ENCODE measurements at places on chromosomes 3 and 15.

DNA sequence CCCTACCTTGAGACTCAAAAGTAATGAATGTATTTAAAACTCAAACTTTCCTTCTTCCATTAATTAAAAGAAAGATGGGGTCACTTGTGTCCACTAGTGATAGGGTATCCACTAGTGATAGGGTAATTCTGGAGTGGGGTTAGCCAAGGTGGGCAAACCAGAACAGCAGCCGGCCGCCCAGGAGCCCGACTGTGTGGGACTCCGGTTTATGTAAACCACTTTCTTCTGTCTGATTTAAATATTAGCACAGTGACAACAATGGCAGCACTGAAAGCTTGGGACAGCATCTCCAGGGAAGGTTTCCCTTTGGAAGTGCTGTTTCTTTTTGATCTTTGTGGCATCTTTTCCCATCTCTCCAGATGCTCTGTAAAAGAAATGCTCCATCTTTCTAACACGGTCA, 722 bp downstream of the MYZAP start:
- no peak for DNase-seq

GRCh38 chr3:135771760-135772159, 193.8 kb upstream of the PPP2R3A start:
- no peak for DNase-seq

- no peak for DNase-seq
Measured at GRCh38 chr3:106135451-106136160, 266.8 kb upstream of the CBLB start.

- no peak for DNase-seq
Measured at GRCh38 chr3:142134799-142135325, 14.5 kb downstream of the TFDP2 start.

GRCh38 chr3:197309528-197310361, 11.3 kb upstream of the DLG1 start:
- no peak for DNase-seq

- no peak for DNase-seq
Measured at GRCh38 chr3:123833398-123833785, 50.7 kb downstream of the MYLK start.

GRCh38 chr3:30614943-30615342, 8.5 kb downstream of the TGFBR2 start:
- no peak for DNase-seq

GRCh38 chr15:65993762-65994161, 124.5 kb downstream of the RAB11A start:
- no peak for DNase-seq

DNA sequence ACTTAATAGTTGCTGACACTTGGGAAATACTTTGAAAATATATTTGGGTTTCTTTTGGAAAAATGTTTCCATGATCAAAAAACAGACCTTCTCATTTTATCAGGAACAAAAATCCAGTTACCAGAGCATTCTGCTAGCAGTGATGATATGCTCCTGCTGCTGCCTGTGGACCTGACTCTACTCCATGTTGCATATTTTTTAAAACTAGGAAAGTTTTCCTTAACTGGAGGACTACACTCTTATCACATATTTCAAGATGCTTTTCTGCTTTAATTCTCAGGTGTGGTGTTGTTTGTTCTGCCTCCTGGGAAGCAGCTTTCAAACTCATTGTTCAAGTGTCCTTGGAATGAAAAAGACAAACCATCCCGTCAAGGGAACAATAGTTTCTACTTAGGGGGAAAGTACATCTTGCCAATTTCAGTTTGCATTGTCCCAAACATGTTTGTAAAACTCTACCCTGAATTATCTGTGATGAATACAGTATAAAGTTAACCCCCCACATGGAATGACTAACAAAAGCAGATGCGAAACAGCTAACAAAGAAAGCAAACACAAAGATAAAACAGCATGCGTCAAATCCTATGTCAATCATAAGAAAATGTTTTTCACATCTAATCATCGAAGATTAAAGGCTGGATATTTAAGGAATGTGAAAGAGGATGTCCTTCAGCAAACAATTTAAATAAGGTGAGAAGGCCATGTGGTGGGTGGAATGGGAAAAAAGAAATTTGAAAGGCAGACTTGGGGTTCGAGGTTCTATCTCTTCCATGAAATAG, 40.1 kb upstream of the PSMD6 start:
- DNase-seq = no peak

DNA sequence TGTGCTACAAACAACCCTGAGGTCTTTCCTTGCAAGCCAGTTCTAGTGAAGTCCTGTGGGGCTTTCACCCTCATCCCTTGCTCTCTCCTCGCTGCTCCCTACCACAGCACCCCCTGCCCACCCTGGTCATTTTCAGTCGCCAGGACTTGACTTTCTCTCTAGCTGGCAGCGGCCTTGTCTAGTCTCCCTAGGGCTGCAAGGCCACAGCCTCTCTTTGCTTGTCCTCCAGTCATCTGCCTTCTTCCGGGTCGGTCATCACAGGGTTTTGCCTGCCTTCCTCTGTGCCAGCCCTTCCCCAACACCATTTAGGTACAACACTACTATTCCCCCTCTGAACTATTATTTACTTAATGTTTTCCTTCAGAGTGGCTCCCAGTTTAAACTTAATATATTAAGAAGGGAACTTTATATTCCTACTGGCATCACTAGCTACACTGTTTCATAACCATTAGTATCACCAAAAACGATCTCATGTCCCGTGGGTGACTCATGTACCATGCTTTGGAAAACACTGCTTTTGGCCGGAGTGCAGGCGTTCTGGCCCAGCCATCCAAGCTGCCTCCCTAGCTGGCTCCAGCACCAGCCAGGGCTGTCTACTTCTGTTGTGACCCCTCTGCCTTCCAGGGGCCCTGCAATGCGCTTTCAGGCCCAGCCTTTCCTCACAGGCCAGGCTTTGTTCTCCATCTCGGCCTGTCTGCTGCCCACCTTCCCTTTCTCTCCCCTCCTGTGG, 21.4 kb downstream of the FAH start:
- no peak for DNase-seq

- no peak for DNase-seq
Measured at GRCh38 chr3:182905623-182906022, 74.7 kb downstream of the DCUN1D1 start.

- no peak for DNase-seq
Measured at GRCh38 chr3:17094551-17094950, 209.8 kb downstream of the PLCL2 start.

GRCh38 chr3:148255981-148256969, 441.4 kb upstream of the AGTR1 start:
- DNase-seq = no peak

DNA sequence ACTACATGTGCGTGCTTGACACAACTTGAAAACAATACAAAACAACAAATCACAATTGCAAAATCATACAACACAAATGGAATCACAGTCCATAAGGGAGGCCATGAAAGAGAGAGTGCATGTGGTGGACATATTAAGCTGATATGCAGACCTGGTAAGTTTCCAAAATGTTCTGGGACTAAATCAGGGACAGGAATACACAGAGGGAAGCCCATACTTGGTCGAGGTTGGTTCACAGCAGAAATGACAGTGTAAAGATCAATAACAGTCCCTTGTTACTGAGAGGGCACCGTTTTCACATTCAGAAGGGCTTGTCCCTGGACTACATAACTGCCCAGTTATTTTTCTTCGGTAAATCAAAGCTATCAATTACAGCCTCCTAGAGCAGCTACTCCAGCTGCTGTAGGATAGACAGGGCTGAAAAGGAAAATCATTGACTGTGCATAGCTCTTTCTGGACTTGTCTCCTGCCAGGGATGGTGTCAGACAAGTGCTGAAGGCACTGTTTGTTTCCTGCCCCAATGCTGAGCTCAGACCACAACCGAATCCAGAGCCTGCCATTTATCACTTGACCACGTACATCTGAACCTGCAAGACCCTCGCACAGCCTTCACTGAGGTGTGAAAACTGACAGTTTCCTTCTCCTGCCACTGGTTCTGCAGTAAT, 79.5 kb upstream of the KCNMB2 start:
- no peak for DNase-seq

GRCh38 chr15:29750754-29751153, 71.5 kb downstream of the TJP1 start:
- DNase-seq = no peak

GRCh38 chr3:31452495-31453106, 80.1 kb upstream of the STT3B start:
- no peak for DNase-seq

DNA sequence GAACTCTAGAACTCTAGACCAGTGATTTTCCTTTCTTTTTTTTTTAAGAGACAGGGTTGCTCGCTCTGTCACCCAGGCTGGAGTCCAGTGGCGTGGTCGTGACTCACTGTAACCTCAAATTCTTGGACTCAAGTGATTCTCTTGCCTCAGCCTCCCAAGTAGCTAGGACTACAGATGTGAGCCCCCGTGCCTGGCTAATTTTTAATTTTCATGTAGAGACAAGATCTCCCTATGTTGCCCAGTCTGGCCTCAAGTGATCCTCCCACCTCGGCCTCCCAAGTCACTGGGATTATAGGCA, 359.6 kb downstream of the SHQ1 start:
- no peak for DNase-seq

DNA sequence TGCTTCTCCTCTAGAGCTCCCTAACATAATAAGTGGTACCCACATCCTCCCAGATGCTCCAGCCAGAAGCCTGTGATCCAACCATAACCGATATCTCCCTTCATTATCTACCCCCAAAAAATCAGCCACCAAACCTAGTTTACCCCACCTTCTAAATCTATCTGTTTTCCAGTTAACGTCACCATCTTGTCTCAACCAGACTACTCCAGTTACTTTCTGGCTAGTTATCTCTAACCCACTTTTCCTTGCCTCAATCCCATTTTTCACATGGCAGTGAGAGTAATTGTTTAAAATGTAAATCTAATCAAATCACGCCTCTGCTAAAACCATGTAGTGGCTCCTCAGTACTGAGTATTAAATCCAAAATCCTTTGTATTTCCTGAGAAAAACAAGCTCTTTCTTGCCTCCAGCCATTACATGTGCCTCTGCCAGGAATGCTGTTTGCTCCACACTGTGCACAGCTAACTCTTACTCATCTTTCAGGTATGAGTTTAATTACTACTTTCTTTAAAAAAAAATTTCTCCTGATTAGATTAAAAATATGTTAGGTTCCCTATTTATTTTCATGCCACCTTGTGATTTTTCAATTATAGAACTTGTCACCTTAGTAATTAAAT, 15.4 kb downstream of the CCDC54 start:
- DNase-seq = no peak

- DNase-seq = no peak
Measured at GRCh38 chr3:169150920-169151319, 512.6 kb downstream of the MECOM start.

DNA sequence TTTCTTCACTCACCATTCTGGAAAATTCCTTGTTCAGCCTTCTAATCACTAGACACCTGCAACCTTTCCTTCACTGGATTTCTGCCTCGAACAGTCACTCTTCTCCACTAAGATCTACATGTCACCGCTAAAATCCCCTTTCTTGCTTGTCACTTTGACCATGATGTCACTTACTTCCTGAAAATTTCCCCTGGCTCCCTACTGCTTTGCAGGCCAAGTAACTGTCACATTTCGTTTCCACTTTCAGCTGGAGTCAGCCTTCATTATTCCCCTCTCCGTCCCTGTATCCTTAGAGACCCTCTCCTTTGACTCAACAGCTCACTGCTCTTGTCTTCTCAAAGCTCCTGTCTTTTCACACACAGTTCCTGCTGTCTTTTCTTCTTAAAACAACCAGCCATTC, 15.9 kb downstream of the CHL1 start:
- no peak for DNase-seq

GRCh38 chr3:14867936-14868570, 49.3 kb downstream of the FGD5 start:
- no peak for DNase-seq

DNA sequence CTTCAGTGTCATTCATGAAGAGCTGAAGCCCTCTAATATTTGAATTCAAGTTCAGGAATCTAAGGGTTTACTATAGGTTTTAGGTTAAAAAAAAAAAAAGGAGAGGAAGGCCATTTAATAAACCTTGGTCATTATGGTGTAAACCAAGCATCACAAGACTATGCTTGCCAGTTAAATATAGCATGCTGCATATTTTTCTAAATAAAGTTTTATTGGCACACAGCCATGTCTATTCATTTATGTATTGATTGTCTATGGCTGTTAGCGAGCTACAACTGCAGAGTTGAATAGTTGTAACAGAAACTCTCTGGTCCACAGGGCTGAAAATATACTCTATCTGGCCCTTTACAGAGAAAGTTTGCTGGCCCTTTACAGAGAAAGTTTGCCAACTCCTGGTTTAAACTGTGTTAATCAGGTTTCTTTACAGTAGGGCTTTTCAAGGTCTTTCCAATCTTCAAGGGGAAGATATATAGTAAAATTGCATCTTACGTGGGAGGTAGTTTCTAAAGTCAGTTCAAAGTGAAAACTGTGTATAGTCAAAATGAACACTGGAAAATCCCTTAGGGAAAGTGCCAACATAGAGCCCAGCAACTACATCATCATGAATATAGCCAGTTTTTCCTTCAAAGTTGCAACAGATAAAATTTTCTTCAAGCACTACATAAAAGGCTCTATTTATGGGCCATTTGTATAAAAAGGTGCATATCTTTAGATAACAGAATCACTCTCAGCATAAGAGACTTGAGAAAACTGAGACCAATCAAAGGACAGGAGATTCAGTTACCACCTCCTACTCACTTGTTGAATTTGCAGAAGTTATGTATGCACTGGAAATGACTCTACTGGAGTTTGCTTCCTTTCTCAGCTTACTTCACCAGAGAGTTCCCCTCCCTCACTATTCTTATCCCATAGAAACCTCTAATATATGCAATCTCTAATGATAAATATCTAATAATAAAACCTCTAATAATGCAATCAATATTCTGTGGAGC, 49.7 kb upstream of the FRMD4B start:
- DNase-seq = no peak

DNA sequence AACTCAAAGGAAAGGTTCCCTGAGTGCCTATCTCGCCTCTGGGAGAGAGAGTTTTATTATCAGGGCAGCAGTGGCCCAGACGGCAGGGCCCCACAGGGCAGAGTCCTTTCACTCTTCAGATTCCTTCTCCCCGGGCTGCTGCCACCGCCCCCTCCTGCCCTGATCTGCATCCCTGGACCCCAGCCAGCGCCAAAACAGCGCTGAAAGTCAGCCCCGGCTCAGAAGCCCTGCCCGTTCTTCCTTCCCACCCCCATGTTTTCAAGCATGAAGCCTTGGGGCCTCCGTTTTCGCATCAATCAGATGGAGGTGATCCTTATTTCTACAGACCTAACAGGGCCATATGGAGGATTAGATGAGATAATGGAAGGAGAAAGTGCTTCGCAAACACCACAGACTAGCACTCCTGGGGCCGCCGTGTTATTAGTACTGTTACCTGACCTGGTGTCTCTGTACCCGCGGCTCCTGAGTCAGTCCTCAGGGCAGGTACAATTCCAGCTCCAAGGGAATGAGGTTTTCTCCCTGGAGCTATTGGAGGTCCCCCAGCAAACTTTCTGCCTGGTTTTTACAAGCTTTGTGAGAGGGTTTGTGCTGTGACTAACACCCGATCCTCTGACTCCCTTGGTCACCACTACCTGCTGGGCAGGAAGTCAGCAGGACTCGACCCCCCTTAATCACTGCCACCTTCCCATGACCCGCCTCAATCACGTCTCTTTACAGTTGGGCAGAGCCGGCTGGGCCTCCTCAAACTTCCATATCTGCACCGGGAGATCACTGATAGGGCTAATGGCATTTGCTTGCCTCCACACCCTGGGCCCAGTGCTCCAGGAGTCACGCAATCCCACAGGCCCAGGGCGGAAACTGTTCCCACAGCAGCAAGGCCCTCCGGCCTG, 39.5 kb upstream of the TSEN2 start:
- no peak for DNase-seq
